ENCODE measurements at places on chromosomes 3 and 15. TPM values are rescaled to one million over a fixed set of nuclear protein-coding genes. Genes with fewer than 3 reads are reported as not detected.

The MYD88 gene
- 35.9 TPM for total RNA-seq

The GPR27 gene
- 2.6 TPM for total RNA-seq

The SEMA6D gene
- total RNA-seq, result not detected

The IMPG2 gene
- total RNA-seq, result 0.11 TPM

The TRNT1 gene
- 58.9 TPM for total RNA-seq

The C2CD4B gene
- 0.13 TPM for total RNA-seq

The SPESP1 gene
- 0.86 TPM for total RNA-seq

The BFSP2 gene
- total RNA-seq, result not detected

The C3orf20 gene
- total RNA-seq, result 0.07 TPM

The CPNE4 gene
- total RNA-seq, result not detected

The LMAN1L gene
- not detected for total RNA-seq

The GP9 gene
- total RNA-seq, result not detected

The CYP8B1 gene
- not detected for total RNA-seq

- DNase-seq, result no peak
These were observed 36.7 kb downstream of the ACSBG1 start for GRCh38 chr15:78197632-78198031.

- DNase-seq, result no peak
These were observed 33.7 kb downstream of the ARPP21 start for GRCh38 chr3:35673017-35673416.

GRCh38 chr3:146517684-146518435, 26.5 kb downstream of the PLSCR1 start:
- DNase-seq, result no peak

DNA sequence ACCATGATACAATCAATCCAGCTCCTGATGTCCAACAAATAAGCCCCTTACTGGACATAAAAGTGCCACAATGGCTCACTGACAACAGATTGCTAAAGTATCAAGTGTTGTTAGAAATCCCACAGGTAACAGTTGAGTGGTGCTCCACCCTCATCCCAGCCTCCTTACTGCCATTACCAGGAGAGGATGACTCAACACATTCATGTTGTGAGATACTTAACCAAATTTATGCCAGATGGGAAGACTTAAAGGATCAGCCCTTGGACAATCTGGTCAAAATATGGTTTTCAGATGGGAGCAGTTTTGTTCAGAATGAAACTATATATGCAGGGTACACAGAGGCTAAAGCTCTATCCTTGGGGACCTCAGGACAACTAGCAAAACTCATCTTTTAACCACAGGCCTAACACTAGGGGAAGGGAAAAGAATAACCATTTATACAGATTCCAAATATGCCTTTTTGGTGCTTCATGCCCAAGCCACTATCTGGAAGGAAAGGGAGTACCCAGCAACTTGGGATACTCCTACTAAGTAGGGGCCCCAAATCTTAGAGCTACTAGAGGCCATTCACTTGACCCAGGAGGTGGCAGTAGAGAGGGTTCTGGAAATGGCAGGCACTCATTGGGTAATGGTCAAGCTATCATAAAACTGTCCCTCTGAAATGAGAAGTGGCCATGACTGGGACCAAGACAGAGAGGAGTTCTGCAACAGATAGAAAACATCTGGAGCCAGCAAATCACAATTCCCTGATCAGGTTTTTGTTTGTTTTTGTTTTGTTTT, 6.9 kb upstream of the ZNF662 start:
- no peak for DNase-seq

DNA sequence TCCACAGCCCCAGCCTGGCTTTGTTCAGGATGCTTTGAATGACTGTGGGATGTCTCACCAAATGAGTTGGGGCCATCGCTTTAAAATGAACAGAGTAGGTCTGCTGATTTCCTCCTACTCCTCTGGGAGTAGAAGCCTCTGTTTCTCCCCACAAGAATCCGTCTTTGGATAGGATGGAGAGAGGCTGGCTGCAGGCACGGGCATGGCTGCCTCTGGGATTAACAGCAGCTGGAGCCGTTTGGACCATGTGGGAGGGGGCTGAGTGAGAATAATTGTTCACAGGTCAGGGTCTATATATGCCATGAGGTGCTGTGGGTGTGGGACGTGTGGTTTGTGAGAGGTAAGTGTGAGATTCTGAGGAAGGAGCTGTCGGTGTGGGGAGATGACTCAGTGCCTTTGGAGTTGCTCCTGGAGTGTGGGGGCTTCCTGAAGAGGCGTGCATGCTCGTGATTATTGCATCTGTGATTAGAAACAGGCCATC, 48.0 kb upstream of the APEH start:
- DNase-seq, result no peak

DNA sequence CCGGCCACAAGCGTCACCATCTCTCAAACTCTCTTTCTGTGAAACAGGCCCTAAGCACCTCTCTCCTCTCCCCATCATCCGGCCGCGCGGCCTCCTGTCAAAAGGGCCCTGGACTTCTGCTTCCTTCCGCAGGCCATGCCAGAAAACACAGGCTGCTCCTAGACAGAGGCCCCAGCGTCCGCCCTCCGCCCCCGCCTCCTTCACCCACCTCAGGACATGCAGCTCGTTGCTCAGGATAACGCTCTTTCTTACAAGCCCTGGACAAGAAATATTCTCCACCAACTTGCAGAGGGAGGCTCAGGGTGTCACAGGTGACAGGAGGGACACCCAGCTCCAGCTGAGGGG, 212.0 kb downstream of the XXYLT1 start:
- no peak for DNase-seq

- DNase-seq, result no peak
These were observed 435.3 kb downstream of the TUSC7 start for GRCh38 chr3:117144853-117145252.

DNA sequence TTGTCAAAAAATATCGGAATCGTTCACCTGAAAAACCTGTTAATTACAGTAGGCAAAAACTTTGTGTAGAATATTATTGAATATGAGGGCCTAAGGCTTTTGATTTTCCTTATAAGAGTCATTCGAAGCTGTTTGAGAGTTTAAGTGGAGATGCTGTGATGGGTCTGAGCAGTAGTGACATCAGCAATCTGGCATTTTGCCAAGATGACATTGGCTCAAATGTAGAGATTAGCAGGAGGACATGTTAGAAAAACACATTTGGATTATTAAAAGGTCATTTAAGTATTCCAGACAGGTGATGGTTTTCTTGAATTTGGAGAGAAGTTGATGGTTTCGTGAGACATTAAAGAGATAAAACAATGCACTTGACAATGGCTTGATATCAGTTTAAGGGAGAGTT, 12.9 kb downstream of the OR5AC2 start:
- DNase-seq, result no peak

- no peak for DNase-seq
These were observed 32.7 kb downstream of the LRIG1 start for GRCh38 chr3:66467996-66468735.

- no peak for DNase-seq
These were observed 34.7 kb downstream of the GBE1 start for GRCh38 chr3:81726735-81727134.

DNA sequence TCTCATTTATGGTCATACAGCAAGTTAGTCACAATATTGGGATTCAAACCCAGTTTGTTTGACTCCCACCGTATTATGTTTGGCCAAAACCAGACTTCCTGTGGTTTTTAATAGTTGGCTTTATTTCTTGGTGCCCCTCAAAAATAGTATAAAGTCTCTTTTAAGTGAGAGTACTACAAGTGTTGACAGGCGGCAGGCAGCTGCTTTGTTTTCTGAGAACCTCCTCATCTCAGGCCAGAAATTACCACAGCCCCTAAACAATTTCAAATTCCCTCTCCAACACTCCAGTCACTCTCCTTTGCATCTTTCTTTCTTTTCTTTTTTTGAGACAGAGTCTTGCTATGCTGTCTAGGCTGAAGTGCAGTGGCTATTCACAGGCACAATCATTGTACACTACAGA, 121.5 kb downstream of the POLR2M start:
- no peak for DNase-seq

DNA sequence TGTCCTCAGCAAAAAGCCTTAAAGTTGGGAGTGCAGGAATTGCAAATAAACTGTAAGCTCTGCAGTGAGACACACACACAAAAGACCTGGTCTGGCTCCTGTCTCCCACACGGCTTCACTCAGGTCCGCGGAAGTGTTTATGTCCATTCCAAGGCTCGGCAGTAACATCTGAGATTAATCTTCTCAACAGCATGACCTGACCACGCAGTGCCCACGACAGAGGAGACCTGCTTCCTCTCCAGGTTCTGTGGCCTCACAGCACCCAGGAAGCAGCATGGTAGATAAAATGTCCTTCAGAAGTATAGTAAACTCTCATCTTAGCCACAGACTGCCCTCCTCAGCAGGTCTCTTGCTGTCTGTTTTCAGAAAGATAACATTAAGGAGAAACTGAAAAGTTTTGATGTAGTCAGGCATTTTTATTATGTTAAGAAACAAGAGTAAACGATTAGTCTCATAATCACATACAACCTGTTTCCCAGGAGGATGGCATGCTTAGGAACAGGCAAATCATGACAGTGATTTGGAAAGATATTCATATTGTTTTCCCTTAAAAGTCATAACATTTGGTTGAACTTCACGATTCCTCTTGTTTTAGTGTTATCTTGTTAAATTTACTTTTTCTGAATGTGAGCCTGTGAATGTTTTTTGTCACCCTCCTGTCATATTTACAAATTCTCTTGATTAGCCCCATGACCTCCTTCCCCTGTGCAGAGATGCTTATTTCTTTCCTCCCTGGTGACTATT, 34.6 kb downstream of the CD200R1L start:
- DNase-seq, result no peak
